ENCODE measurements at places on chromosomes 11 and 22. TPM values are rescaled to one million over a fixed set of nuclear protein-coding genes. Genes with fewer than 3 reads are reported as not detected.

BTG4 gene
- total RNA-seq = not detected

SCUBE2 gene
- total RNA-seq = 0.73 TPM

TMEM179B gene
- total RNA-seq = 30.3 TPM

HBB gene
- not detected for total RNA-seq

DNA sequence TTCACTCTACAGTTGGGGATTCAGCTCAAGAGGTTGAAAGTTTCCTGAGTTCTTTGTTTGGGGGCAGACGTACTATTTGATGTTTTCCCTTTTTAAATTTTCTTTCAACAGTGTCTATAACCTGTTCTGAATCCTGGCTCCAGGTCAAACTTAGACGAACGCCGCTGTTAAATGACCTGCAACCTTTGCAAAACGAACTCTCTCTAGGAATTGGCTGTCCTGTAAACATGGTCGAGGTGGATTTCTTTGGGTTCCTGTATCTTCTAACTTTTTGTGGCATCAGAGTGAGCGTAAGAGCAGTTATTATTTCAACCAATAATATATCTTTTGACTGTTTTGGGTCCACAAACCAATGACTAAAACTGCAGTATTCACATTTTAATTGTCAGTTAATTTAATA lies 1.6 kb downstream of the OOSP4A start:
- no peak for DNase-seq

DNA sequence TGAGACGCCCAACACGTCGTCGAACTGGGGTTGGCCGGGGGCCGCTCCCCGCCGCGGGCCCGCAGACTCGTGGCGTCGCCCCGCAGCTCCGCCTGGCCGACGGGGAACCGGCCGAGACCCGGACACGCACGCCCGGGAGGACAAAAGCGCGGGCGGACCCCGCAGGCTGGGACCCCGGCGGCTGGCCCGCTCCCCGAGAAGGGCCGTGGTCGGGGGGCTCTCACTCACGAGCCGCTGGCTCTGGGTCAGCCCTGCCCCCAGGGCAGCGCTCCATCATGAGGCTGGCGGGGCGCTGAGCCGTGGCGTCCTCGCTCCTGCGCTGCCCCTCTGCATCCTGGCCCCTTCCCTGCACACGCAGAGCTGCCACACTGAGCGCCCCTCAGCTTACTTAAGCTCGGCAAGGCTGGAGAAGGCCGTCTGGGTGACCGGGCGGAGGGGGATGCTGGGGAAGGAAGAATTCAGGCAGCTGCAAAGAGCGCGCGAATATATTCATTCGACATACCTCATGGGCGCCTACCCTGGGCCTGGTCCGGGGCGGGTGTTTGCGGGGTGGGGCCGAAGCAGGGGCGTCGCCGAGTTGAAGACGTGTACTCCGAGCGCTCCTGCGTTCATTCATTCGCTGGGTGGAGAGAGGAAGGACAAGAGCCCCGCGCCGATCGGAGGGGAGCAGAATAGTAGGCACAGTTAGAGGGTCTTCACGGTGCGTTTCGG lies 579 bp upstream of the CYB5R2 start:
- no peak for DNase-seq

GRCh38 chr22:47996446-47996857 lies 1234.0 kb downstream of the TBC1D22A start:
- no peak for DNase-seq

DNA sequence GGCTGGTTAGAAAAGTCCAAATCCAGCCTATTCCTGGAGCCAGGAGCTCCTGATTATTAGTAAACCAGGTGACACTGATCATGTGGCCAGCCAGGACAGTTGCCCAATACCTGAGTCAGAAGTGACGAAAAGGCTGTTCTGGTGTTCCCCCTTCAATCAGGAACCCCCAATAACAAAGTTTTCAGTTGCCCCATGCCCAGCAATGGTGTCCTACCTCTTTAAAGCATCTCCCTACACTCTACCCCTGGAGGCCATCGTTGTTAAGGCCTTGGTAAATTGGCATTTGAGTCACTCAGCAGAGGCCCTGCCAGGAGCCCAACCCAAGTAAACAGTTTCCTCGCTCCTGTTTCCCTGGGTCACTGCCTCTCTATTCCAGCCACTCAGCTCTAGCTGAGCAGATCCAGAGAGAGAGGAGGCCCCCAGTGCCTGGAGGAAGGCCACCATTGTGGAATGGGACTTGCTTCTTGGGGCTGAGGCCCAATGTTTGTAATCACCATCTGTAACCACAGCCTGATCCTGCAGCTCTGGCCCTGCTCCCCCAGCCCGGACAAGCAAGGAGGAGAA lies 25.0 kb downstream of the ARHGAP1 start:
- no peak for DNase-seq

DNA sequence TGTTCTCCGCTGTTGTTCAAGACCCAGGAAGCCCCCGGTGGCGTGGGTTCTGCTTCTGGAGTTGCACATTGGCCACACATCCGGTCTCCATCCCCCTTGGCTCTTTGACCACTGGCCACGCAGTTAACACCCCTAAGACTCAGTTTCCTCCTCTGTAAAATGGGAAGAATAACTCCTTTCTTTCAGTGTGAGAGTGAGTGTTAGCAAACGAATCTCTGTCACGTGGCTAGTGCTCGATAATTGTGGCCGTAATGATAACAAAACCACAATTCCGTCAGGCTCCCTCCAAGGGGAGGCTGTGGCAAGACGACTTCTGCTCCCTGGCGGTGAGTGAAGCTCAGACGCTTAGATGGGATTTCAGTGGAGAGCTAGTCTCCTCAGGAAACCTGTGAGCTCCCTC lies 315.2 kb upstream of the B3GAT1 start:
- no peak for DNase-seq

GRCh38 chr22:43092085-43092484 lies 2.9 kb upstream of the TTLL1 start:
- DNase-seq = no peak

DNA sequence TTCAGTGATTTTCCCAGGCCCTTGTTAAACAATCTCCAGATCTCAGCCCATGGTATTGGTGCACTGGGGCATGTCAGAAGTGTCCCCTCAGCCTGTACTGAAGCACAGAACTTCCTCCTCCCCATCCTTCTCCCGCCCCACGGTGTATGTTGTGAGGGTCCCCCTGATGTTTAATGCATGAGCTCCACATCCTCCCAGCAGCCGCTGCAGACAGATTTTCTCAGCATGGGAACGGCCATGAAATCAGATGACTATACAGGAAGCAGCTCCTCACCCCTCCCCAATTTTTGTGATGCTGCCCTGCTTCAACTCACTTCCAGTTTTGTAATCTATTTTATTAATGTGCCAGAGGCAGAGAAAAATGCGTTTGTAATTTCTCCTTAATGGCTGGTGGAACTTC lies 406.0 kb downstream of the MIAT start:
- DNase-seq = no peak

All from pulmonary artery endothelial cell (primary cell).